ENCODE measurements at places on chromosomes 5 and 9. TPM values are rescaled to one million over a fixed set of nuclear protein-coding genes. Genes with fewer than 3 reads are reported as not detected.

GRCh38 chr5:56735849-56736641, 79.3 kb upstream of the MAP3K1 start:
- peak overlapping the region; percentile 47 for H3K27ac ChIP-seq
- no peak for DNase-seq
- H3K4me3 ChIP-seq: no peak overlapping the region
- peaks cover 35% of the 10 kb centered on the region for H3K4me1 ChIP-seq
- no peaks in the 10 kb centered on the region for H3K36me3 ChIP-seq

DNA sequence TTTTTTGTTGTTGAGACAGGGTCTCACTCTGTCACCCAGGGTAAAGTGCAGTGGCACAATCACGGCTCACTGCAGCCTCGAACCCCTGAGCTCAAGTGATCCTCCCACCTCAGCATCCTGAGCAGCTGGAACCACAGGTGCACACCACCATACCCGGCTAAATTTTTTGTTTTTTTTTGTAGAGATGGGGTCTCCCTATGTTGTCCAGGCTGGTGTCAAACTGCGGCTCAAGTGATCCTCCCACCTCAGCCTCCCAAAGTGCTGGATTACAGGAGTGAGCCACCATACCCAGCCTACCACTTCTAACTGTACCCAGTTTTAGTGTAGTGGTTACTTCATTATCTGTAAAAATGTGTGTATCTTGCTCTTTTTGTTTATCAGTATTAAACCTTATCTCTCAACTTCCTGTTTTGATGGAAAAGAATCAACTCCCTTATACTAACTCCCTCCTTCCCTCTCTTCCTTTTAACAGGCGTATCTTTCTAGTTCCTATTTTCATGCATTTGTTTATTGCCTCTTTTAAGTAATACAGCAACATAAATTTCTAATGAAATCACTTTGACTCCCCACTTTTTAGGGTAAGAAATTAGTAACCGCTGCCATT, 33.1 kb downstream of the GRAMD2B start:
- H3K36me3 ChIP-seq: no peaks in the 10 kb centered on the region
- H3K27me3 ChIP-seq: no peaks in the 10 kb centered on the region
- DNase-seq: no peak
- no peak overlapping the region for H3K4me3 ChIP-seq

ANXA6 gene
- total RNA-seq: 120 TPM

DNA sequence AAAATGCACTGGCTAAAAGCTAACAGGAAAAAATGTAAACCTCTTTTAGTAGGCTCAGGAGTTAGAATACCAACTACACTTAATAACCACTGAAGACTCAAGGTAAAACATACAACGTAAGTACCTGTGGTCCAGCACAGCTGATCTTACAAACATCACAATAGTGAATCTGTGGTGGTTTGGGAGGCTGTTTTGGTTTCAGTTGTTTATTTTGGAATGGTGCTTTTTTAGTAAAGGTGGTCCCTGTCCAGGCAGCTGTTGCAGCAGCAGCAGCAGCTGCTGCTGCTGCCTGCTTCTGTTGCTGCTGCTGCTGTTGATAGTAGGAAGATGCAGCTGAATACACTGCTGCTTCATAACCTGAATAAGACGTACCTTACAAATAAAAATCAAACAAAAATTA, 37.9 kb downstream of the ZFR start:
- H3K4me1 ChIP-seq: no peaks in the 10 kb centered on the region
- DNase-seq: no peak
- H3K27ac ChIP-seq: no peak overlapping the region

DNA sequence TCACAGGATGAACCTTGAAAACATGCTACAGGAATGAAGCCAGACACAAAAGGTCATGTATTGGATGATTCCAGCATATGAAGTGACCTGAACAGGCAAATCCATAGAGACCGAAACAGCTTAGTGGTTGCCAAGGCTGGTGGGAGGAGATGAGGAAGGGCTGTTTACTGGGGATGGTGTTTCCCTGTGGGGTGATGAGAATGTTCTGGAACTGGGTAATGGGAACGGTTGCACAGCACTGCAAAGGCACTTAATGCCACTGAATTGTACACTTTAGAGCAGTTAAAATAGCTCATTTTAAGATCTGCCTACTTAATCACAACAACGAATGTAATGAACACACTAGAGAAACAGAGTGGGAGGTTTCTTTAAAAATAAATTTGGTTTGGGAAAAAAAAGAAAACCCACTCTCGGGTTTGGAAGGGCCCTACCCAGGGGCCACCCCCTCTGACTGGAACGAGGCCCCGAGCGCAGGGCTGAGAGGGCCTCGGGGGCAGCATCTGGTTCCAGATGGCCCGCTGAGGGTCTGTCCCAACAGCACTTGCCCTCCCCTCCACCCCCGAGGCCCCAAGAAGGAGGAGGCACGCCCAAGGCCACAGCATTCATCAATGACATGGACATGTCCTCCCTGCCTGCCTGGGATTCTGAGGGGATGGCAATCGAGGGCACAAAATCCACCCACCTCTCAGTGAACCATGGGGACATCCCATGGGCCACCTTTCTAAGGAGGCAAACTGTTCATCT, 31.7 kb downstream of the SARDH start:
- peak overlapping the region; percentile 46 for H3K27ac ChIP-seq
- no peaks in the 10 kb centered on the region for H3K36me3 ChIP-seq
- no peak for DNase-seq
- H3K27me3 ChIP-seq: peaks cover 16% of the 10 kb centered on the region
- H3K4me3 ChIP-seq: no peak overlapping the region

PCDHGB6 gene
- 7.7 TPM for total RNA-seq

DNA sequence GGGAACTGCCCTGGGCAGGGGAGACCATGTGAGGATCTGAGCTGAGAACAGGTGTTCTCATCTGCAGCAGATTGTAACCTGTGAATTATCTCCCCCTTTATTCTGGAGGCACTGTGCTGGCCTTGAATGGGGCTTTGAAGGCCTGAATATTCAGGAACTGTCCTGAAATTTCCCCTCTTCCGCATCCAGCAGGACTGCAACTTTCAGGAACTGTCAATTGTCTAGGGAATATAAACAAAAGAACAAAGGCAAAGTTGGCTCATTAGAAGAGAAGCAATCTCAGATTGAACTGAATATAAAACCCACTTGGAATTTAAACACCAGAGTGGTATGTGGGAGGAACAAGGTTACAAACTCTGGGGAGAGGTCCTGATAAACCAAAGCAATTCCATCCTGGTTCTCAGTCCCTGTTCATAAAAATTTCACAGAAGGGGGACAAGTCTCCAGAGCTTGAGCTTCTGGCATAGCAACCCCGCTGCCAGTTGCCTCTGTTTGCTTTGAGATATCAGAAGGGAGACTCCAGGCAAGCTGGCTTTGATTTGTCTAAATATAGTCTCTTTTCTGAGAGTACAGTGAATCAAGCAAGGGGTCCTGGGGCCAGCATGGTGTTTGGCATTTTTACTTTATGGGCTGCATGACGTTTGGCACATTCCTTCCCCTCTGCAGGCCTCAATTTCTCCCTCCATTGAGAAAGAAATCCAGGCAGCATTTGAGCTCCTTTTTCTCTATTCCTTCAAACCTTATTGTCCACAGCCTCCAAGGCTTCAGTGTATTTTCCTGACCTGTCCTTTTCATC, 47.5 kb downstream of the ADRB2 start:
- H3K36me3 ChIP-seq: no peaks in the 10 kb centered on the region
- no peaks in the 10 kb centered on the region for H3K27me3 ChIP-seq
- no peak for DNase-seq
- no peak overlapping the region for H3K4me3 ChIP-seq

DENND1A gene
- 23.0 TPM for total RNA-seq

DNA sequence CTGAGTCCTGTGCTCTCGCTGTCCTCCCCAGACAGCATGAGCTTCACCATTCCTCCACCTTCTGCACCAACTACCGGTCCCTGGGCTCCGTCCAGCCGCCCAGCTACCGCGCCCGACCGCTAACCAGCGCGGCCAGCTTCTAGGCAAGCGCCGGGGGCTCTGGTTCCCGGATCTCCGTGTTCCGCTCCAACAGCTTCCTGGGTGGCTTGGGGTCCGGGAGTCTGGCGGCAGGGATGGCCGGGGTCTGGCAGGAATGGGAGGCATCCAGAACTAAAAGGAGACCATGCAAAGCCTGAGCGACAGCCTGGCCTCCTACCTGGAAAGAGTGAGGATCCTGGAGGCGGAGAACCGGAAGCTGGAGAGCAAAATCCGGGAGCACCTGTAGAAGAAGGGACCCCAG, 613.1 kb upstream of the PTGER4 start:
- H3K27me3 ChIP-seq: peaks cover 4% of the 10 kb centered on the region
- H3K27ac ChIP-seq: no peak overlapping the region
- H3K4me1 ChIP-seq: no peaks in the 10 kb centered on the region
- H3K4me3 ChIP-seq: no peak overlapping the region
- H3K36me3 ChIP-seq: no peaks in the 10 kb centered on the region

DNA sequence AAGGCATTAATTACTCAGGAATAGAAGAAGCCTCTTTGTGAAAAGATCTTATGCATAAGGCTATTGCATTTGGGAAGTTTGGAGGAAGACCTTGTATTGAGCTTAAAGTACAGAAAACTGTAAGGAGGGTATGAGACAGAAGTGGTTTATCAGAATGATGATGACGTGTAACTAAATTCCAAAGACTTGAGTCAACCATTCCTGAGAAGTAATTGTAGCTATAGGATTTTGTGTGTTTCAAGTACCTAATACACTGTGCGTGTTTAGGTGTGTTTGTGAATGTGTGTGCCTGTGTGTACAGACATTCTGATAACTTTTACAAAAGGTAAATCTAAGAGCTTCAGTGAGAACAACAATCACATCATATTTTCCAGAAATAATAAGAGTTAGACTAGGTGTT, 46.5 kb upstream of the IRX2 start:
- no peak overlapping the region for H3K27ac ChIP-seq
- H3K27me3 ChIP-seq: no peaks in the 10 kb centered on the region
- no peaks in the 10 kb centered on the region for H3K36me3 ChIP-seq

INSL6 gene
- total RNA-seq: not detected

DNA sequence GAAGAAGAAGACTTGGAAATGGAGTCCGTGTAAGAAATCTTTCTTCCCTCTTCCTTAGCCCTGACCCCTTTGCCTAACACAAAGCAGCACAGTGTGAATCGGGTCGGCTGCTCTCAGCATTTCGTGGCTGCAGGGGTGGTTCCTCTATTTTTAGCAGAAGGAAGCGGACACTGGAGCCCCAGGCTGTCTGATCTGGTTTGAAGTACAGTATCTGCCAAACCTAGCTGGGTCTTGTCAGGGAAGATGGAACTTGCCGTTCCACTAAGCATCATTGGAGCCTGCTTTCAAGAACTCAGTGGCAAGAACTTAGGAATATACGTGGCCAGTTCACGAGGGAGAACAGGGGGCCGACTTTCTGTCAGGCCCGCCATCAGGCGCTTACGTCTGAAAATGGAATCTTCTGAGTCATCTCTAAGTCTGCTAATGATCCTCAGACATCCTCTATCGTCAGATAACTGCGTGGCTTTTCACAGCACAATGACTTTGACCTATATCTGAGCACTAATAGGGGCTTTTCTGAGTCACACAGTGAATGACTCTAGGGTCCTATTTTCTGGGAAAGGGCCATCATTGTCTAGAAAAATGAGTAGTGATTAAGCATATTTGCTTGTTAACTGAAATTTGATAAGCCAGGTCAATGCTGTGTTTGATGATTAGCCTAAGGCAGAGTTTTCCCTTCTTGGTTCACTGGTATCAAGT, 43.3 kb upstream of the NCS1 start:
- H3K27ac ChIP-seq: peak overlapping the region; percentile 74
- no peaks in the 10 kb centered on the region for H3K27me3 ChIP-seq
- no peak overlapping the region for H3K4me3 ChIP-seq

DNA sequence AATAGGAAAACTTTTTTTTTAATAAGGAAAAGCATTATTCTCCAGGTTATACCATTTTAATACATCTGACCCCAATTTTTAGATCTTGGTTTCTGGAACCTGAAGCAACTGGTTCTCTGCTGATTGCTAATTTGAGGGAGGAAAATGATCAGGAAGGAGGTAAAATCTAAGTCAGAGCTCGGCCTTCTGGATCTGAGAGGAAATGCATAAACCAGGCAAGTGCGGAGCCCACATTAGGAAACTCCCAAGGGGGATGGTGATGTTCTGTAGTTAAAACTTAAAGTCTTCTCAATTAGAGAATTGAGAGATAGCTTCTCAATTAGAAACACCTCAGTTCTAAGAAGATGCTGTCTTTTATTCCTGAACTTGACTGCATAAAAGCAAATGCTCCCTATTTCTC, 113.5 kb downstream of the TSSK1B start:
- no peaks in the 10 kb centered on the region for H3K36me3 ChIP-seq
- H3K27ac ChIP-seq: no peak overlapping the region
- H3K4me3 ChIP-seq: no peak overlapping the region
- no peak for DNase-seq

GRCh38 chr9:76571743-76572146, 112.8 kb downstream of the GCNT1 start:
- H3K4me3 ChIP-seq: peak overlapping the region; percentile 48
- H3K27me3 ChIP-seq: no peaks in the 10 kb centered on the region
- no peaks in the 10 kb centered on the region for H3K36me3 ChIP-seq
- DNase-seq: peak; percentile 45
- peak overlapping the region; percentile 71 for H3K27ac ChIP-seq

- no peaks in the 10 kb centered on the region for H3K36me3 ChIP-seq
- no peak overlapping the region for H3K27ac ChIP-seq
- no peaks in the 10 kb centered on the region for H3K27me3 ChIP-seq
- no peak for DNase-seq
- H3K4me3 ChIP-seq: no peak overlapping the region
These were observed 102.4 kb upstream of the CDH9 start for GRCh38 chr5:27140831-27141230.

- no peak overlapping the region for H3K4me3 ChIP-seq
- H3K27ac ChIP-seq: no peak overlapping the region
- no peaks in the 10 kb centered on the region for H3K36me3 ChIP-seq
- no peaks in the 10 kb centered on the region for H3K4me1 ChIP-seq
- H3K27me3 ChIP-seq: peaks cover 4% of the 10 kb centered on the region
These were observed 222.4 kb downstream of the CACNA1B start for GRCh38 chr9:138099803-138100598.

RALGPS1 gene
- total RNA-seq: 17.6 TPM

FOXD4L4 gene
- 0.77 TPM for total RNA-seq

DNA sequence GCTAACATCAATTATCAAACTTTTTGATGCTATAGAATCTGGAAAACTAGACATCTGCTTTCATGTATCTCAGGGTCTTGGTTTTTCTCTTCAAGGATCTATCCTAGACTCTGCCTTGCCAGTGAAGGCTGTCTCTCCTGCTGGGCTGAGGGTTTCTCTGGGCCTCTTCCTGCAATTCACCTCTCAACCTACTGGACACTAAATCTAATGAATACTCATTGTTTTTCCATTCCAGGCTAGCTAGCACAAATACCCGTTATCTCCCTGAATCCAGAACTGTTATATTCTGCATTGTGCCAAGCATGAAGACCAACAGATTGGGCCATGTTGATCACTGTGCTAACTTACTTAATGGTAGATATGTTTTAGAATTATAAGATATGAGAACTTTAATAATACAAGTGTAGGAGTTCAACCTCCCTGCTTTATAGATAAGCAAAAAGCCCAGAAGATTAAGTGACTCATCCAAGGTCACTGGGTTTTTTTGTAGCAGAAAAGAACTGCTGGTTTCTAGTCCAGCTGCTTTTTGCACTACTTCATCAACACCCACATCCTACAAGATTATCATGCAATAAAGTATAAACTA, 56.5 kb upstream of the RNF38 start:
- no peak overlapping the region for H3K27ac ChIP-seq
- H3K4me3 ChIP-seq: no peak overlapping the region
- no peak for DNase-seq
- H3K36me3 ChIP-seq: no peaks in the 10 kb centered on the region
- H3K4me1 ChIP-seq: peaks cover 17% of the 10 kb centered on the region

C9 gene
- 0.27 TPM for total RNA-seq

Data from lower lobe of right lung (tissue), 2 donors.